Lower leg skin (tissue), 4 donors: ENCODE measurements at places on chromosomes 1 and 21. TPM values are rescaled to one million over a fixed set of nuclear protein-coding genes. Genes with fewer than 3 reads are reported as not detected.

The STMN1 gene
- 26.1 TPM for total RNA-seq

The AUNIP gene
- total RNA-seq, result not detected

The OR2T11 gene
- total RNA-seq, result not detected

The HAO2 gene
- 3.5 TPM for total RNA-seq
